ENCODE measurements at places on chromosomes 2 and 18.

DNA sequence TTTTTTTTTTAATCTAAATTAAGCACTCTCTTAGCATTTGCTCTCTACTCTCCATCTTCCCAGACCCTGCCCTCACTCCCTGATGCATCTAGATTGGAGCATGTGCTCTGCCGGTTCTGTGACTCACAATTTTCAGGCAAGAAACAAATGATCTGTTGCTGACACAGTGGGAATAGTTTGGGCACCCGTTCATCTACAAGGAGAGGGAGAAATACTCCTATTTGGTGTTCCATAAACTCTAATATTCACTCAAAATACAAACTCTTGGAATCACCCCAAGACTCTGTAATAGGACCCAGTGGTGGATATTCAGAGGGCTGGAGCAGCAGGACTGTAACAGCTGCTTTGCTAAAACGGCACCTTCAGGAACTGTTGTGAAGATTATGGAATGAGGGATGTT, 37.1 kb upstream of the LINC00305 start:
- DNase-seq: no peak

- no peak for DNase-seq
Observed at GRCh38 chr2:143261986-143262385, 132.8 kb downstream of the ARHGAP15 start.

GRCh38 chr2:28868611-28869010, 1.5 kb downstream of the TRMT61B start:
- no peak for DNase-seq

DNA sequence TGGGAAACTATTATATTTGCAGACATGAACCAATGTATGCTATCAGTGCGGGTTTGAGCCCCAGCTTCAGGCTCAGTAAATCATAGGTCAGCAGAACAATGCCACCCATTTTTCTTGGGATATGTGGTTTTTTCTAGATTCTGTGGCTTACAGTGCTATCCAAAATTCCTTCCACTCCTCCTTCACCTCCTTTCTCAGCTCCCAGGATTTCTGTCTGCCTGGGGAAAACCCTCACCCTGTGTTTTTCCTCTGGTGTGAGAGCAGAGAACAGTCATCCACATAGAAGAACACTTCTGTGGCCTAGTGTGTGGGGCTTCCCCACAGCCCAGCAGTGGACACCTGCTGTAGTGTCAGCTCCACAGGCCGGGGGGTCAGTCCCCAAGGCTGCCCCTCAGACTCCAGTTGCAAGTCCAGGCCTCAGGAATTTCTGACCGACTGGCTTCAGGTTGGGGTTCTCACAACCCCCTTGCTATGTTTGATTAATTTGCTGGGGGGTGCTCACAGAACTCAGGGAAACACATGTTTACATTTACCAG, 238.2 kb downstream of the LDLRAD4 start:
- DNase-seq: no peak

- no peak for DNase-seq
Observed at GRCh38 chr2:217711188-217711587, 291.6 kb downstream of the TNS1 start.

DNA sequence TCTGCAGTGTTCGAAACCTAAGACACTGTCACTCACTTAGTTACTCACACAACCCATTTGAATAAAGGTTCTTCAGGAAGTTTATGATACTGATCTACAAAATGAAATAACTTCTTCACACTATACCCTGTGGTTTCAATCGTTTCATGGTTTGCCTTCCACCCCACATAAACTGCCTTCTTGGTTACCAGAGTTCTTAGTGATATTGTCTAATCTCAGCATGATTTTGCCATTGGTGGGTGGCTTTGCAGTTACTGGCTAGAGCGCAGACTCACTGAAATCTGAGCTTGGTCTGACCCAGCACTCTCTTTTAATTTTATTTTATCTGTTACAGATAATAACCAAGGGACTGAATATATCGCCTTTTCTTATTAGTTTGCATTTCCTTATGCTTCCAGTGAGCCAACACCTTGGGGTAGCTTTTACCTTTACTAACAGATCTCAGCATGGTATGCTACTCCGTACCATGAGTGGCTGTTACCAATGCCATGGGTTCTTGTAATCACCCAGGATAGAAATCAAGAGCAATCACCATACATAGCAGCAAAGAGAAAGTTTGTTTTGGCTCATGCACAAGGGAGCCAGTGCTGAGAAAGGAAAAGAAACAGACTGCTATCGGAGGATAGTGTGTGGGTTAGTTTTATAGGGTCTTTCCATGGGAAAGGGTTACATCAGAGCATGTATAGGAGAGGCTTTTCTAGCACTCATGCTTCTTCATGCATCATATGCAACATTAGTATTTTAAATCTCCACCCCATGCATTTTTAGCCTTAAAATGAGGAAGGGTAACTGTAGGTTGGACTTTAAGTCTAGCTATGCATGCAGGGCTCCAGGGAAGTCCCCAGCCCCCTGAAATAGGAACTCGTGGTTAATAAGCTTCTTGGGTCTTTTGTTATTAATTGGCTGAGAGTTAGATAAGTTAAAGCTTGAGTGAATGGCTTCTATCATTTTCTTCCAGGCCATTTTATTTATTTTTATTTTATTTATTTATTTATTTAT, 33.3 kb downstream of the ANXA4 start:
- no peak for DNase-seq

DNA sequence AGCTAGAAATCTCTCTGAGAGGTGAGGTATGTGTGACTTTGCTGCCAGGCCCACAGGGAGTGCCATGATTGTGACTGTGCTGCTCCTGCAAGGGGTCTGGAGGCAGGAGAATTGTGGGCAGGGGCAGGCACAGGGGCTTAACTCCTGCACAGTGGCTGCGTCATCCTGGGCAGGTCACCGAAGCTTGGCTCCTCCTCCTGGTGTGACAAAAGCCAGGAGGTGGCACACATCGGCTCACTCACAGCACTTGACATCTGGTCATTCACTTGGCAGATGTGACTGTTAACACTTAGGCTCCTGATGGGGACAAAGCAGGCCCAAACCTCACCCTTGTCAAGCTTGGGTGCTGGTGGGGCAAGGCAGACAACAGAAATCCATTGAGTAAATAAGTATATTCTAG, 36.4 kb upstream of the GLI2 start:
- DNase-seq: no peak

DNA sequence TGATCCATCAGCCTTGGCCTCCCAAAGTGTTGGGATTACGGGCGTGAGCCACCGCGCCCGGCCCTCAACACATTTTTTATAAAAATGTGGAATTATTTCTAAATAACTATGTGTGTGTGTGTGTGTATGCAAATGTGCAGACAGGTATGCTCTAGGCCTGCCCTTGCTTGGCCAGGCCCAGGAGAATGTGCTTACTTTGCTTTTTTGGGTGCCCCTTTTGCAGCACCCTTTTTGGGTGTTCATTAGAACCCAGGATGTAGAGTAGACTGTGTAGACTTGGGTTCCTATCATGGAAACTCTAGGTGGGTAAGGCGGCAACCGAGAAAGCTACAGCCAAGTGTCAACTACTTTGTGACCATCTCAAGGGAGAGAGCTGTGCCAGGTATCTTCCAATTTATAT, 11.7 kb upstream of the ITSN2 start:
- DNase-seq: no peak
